ENCODE measurements at places on chromosomes 16 and 17.

GRCh38 chr17:80296221-80296620 is 35.6 kb downstream of the RNF213 start:
- DNase-seq, result no peak

- no peak for DNase-seq
Observed at GRCh38 chr17:82065193-82065637, 389 bp downstream of the DUS1L start.

- DNase-seq, result peak; percentile 76
Observed at GRCh38 chr17:82320956-82321927, 3.8 kb upstream of the CD7 start.

DNA sequence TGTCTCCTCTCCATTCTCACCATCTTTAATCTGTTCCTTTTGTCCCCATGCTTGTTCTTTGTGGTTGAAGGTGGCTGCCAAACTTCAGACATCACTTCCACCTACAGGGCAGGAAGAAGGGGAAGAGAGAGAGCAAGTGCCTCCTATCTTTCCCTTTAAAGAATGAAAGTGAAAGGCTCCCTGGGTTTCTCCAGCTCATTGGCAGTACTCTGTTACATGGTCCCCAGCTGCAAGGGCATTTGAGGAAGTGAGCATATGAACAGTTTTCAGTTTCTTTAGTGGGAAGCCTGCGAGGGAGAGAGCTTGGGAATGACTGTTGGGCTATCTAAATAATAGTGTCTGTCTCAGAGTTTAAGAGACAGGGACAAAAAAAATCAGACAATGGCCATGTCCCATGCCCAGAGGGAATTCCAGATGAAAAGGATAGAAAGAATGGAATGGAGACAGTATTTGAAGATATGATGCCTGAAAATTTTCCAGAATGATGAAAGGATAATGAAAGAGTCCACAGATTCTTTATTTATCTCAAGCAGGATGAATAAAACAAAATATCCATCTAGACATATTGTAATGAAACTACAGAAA is 159.9 kb downstream of the LGALS9B start:
- no peak for DNase-seq

GRCh38 chr16:984736-985636 is 3.4 kb downstream of the SOX8 start:
- no peak for DNase-seq

GRCh38 chr16:79602628-79603014 is 2.1 kb upstream of the MAF start:
- no peak for DNase-seq

DNA sequence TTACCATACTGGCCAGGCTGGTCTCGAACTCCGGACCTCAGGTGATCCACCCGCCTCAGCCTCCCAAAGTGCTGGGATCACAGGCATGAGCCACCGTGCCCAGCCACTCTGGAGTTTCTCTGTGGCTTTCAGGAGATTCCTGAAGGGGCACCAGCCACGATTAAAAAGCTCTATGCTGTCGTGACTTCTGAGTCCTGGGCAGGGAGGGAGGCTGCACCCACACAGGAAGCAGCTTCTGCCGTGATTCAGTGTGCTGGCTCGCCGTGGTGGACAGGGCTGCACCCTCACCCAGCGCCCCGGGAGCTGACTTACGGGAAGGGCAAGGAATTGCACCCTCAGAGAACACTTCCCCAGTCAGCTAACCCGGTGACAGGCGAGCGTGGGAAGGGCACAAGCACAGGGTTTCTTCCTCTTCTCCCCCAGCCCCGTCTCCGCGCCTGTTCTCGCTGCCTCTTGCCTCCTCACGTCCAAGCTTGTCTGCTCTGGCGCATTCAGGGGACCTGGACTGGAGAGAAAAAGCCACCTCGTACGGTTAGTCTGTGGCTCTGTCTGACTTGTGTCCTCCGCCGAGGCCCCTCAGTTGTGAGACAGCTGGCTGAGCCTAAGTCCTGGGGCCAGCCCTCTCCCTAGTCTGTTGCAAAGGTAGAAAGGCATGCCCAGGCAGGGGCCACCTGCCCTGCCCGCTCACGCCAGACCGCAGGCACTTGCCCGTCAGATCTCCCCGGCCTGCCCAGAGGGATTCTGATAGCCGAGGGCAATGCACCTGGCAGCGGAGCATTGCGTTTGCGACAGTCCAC is 145.0 kb downstream of the SEC14L1 start:
- DNase-seq, result no peak

DNA sequence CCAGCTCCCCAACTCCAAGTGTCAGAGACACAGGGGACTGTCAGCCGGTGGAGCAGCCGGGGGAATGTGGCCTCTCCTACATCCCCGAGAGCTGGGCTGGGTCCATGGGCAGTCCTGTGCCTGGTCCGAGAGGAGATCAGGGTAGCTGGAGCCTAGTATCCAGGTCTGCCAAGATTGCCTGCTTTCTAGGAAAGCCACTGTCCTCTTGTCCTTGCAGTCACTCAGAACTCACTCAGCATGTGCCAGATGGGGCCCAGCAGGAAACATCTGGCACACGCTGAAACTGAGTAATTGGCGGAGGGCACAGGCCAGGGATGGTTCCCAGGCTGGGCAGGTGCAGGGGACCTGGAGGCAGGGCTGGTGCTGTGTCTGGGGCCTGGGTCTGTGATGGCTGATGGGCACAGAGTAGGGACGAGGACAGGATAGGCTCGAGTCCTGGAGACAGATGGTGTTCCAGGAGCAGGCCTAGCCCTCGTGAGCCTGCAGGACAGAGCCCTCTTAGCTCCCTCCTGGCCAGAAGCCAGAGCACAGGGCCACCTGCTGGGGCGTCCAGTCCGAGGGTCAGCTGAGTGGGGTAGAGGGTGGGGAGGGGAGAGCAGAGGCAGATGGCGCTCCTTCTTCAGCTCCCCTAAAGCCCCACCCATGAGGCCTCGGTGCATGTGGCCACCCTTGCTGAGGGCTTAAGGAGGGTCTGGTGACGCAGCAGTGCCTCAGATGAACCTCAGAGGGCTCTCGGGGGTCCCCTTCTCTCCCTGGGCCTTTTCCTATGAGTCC is 31.1 kb downstream of the ADCY7 start:
- no peak for DNase-seq

DNA sequence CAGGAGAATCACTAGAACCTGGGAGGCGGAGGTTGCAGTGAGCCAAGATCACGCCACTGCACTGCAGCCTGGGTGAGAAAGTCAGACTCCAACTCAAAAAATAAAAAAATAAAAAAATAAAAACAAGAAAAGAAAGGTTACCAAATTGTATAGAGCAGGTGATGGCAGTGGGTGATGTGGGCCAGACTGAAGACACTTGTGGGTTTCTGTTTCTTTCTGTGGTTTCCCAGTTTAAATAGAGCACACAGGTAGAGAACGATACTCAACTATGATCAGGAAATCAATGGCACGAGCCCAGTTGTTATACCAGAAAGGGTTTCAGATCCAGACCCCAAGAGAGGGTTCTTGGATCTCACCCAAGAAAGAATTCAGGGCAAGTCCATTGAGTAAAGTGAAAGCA is 32.6 kb downstream of the NUBP1 start:
- no peak for DNase-seq

DNA sequence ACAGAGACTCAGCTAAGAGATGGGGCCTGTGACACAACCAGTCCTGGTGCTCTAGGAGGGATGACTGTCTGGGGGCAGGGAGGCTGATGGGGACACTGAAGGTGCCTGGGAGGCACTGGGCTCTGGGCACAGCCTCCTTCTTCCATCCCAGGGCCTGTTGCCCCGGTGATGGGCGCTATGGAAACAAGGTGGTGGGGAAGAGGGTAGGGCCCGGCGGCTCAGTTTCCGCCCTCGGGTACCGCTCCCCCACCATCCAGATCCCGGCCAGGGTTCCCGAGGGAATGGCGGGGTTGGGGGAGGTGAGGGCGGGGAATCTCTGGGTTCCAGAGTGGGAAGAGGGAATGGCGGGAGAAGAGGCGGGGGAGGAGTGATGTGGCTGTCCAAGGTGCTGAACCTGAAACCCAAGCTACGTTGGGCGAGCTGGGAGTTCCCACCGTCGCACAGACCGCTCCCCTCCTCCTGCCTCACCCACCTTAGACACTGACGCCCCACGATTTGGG is 981 bp downstream of the KCNH4 start:
- no peak for DNase-seq

DNA sequence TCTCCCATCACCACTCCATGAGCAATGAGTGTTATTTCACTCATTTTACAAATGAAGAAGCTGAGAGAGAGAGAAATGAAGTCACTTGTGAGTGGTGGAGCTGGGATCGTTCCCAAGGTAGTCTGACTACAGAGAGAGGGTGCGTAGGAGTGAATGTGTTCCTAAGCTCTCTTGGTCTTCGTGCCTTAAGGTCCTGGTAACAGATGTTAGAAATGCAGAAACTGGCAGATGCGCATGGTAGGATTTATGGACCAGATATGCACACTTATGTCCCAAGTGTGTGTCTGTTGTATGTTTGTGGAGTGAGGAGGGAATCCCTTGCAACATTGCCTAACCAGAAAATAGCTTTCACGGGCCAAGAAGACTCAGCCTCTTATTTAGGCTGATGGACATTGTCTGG is 93.2 kb upstream of the ZNF469 start:
- DNase-seq, result no peak

- peak; percentile 27 for DNase-seq
Observed at GRCh38 chr16:56657555-56658326, at the start of gene MT1F. TSS of gene MT1F (plus strand) at chr16:56657959. CDS start at chr16:56658059, 100 bp downstream.

DNA sequence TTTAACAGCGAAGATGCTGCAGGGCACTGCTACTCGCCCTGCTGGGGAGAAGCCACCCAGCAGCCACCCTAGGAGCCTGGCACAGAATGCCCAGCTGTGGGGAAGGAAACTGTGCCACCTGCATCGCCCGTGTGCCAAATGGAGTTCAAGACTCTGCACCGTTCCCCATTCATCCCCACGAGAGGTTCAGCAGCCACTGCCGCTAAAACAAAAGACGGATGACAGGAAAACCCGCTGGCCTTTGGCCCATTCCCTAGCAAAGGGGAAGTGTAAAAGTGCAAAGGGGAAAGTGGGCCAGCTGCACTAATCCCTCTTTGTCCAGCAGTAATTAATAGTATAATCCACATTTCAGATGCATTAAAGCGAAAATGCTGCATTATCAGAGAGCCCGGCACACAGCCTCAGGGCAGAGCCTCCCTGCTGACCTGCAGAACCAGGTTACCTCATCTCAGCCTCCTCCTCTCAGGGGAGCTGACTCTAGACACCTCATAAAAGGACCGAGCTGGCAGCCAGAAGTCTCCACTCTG is 37.7 kb downstream of the ZFHX3 start:
- DNase-seq, result no peak

- DNase-seq, result no peak
Observed at GRCh38 chr17:2955931-2956582, 107.3 kb downstream of the OR1D5 start.

DNA sequence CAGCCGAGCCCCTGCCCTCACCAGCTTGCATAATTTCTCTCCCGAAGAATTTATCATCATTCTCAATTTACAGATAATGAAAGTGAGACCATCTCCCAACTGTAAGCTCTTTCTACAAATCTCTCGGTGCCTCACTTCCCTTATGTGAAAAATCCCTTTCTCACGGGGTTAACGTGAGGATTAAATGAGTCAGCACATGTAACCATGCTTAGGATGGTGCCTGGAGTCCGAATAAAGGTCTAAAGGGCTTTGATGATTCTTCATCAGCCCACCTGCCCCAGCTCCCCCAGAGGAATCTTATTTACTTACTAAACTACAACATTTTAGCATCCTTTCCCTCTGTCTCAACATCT is 24.8 kb upstream of the PIK3R6 start:
- no peak for DNase-seq

- DNase-seq, result no peak
Observed at GRCh38 chr16:47523342-47524006, 62.3 kb downstream of the PHKB start.

GRCh38 chr16:27920391-27920891 is 143.1 kb downstream of the GSG1L start:
- no peak for DNase-seq

DNA sequence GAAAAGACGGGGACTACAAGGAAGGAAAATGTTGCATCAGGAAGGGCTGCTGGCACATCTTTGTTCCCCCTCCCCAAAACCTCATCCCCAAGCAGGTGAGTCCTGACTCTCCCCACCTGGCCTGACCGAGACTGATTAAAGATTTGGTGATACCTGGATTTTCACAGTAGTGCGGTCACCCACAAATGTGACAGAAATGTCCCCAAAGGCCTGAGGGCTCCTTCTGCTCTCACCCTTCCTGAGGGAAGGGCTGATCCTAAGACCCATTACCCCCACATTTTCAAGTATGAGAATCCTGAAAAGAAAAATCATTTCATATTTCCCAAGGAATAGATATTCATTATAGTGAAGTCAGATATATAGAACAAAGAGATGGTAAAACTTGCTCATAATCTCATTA is 28.8 kb downstream of the TBC1D3B start:
- no peak for DNase-seq

DNA sequence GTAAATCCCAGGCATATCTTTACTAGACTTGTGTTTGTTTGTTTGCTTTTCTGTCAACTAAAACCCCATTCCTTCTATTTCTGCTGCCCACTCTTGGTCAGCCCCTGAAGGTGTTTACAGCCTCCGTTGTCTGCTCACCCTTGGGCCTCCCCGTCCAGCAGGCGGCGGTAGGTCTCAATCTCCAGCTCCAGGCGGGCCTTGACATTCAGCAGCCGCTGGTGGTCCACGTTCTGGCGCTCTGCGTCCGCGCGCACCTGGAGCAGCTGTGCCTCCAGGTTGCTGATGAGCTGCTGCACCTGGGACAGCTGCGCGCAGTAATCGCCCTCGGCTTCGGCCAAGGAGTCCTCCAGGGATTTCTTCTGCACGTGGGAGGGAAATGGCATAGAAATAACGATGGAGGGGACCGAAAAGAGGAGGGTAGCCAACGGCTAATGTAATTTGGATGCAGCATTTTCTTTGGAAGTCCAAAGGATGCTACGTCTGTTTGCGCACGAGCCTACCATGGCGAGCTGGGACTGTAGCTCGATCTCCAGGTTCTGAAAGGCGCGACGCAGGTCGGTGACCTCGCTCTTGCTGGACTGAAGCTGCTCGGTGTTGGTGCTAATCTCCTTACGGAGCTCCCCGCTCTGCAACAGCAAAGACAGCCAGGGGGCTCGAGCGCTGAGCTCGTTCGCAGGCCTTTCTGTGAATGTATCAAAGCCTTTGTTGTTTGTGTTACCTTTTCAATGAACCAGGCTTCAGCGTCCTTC is 3.9 kb downstream of the KRT12 start:
- DNase-seq, result no peak

DNA sequence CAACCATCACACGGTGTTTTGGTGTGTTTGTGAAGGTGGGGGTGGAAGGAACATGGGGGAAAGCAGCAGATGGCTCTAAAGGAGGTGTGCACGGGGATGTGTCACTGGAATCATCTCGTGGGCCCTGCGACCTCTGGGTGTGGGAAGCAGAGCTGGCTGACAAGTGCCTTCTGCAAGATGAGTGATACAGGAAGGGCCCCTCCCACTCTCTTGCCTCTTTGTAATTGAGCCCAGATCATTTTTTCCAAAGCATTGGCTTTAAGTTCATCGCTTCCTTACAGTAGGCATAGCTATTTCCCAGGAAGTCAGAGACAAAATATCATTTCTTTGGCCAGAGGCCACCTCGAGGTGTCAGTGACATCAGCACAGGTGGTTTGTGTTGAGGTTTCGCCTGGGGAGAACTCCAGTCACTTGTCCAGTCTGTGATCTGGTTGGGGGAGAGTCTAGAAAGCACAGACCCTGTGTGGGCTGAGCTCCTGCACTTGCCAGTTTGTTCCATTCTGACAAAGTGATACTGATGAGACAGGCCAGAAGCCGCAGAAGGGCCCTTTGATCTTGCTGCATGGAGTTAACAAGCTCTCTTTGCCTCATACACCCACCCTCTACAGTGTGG is 20.6 kb upstream of the SNTB2 start:
- peak; percentile 61 for DNase-seq

All from stimulated activated CD8-positive, alpha-beta memory T cell treated with anti-CD3 and anti-CD28 coated beads, Interleukin-4, amount 100 ng/mL, for 4 hours (primary cell).